Hematopoietic multipotent progenitor cell (in vitro differentiated cells): ENCODE measurements at places on chromosomes 13 and 19.

DNA sequence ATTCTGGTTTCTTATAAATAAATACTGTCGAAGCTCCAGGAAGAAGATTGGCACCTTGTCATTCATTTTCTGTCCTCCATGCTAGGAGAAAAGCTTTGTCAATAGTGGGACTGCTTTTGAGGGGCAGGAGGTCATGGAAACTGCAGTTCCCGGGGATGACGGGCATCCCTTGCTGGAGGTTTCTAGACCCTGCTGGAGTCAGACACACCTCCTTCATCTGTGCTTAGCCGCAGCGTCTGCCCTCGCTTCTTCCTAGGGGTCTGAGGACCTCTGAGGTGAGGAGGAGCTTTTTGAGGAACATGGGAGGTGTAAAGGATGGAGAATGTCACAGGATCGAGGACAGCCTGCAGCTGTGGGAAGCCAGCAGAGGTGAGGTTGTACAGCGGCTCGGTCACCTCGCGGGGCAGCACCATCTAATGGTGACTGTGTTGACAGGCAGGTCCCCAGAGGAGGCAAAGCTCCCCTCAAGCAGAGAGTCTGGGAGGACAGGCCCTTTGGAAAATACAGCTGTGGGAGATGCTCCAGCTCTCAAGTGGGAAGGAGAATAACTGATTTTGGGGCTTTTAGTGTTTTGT is 172.7 kb upstream of the RNF113B start:
- DNase-seq: no peak

- DNase-seq: no peak
Measured at GRCh38 chr13:113656831-113657671, 947 bp downstream of the ATP4B start.

DNA sequence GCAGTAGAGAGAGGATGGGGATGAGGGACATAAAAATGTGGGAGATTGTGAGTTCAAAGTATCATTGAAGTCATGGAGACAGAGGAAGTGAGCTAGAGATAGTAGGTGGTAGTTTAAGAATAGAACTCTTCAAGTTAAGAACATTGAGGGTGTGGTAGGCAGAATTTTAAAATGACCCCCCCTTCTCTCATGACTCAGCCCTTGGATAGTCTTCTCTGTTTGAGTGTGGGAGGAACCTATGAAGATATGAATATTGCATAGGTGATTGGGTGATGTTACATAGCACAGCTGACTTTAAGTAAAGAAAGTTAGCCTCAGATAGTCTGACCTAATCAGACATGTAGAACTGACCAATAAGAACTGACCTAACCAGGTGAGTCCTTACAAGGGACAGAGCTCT is 418.6 kb downstream of the FOXO1 start:
- no peak for DNase-seq

DNA sequence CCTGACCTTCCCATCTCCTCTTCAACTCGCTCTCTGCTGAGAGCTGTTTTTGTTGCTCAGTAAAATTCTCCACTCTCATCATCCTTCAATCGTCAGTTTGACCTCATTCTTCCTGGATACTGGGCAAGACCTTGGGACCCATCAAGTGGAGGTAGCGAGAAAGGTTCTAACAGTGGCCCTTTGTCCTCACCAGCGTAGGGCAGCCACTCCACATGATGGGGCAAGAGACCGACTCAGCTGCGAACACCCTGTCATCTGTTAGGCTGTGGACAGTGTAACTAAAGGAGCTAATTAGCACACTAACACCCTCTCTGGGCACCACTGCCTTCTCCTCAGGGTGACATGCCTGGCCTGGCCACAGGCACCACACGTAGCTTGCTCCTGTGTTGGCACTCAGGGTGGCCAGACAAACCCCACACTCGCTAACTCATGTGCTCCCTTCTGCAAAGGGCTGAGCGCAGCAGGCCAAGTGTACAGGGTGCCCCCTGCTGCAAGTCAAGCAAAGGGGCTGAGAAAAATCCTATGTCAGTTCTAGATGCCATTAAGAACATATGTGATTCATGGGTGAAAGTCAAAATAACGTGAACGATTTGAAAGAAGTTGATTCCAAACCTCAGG is 1216.0 kb downstream of the SLITRK5 start:
- DNase-seq: no peak
